ENCODE measurements at places on chromosomes 5 and 9.

DNA sequence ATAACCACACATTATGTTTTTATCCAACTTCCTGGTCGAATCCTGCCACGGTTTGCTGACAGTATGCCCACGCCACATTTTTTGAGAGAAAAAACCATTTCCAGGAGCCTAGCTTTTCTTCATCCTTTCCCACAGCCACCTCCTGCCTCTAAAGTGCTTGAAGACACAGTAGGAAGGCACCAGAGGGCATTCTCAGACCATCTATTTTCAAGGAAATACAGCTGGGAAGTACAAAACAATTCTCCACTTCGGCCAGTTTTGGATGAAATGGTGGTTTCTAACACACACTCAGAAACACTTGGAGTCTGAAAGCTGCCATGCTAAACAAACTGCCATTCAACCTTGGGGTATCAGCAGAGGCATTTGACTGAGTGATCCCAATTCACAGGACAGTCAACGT lies 86.3 kb upstream of the RPS23 start:
- DNase-seq, result peak; percentile 67

GRCh38 chr9:21744320-21744719 lies 58.1 kb upstream of the MTAP start:
- DNase-seq, result no peak

GRCh38 chr5:79973511-79973910 lies 17.6 kb downstream of the MTX3 start:
- no peak for DNase-seq

DNA sequence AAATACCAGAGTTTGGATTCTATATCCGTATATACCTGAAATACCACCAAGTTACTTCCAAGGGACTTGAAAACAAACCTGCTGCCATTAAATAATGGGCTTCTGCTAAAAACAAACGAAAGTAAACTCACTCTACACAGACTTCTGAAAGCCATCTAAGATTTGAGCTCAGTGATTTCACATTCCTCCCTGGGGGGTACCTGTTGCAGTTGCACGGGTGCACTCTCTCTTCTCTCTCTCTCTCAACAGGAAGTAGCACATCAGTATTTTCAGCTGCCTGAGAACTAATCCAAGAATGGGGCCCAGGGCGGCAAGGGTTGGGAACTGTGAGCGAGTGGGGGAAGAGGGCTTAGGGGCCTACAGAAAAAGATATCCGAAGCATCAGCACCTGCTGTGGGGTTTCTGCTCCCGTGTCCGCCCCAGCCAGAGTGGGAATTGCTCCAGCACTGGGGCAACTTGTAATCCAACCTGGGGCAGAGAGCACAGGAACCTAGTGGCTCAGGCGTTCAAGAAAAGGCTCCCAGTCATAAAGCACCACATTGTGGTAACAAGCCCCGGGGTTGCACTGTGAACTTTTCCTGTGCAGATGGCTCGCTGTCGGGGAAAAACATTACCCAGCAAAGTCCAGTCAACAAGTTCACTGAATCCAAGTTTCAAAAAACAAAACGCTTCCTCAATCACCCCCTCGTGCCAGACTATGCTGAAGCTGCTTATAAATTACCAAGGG lies 99.8 kb downstream of the EFNA5 start:
- DNase-seq, result no peak

DNA sequence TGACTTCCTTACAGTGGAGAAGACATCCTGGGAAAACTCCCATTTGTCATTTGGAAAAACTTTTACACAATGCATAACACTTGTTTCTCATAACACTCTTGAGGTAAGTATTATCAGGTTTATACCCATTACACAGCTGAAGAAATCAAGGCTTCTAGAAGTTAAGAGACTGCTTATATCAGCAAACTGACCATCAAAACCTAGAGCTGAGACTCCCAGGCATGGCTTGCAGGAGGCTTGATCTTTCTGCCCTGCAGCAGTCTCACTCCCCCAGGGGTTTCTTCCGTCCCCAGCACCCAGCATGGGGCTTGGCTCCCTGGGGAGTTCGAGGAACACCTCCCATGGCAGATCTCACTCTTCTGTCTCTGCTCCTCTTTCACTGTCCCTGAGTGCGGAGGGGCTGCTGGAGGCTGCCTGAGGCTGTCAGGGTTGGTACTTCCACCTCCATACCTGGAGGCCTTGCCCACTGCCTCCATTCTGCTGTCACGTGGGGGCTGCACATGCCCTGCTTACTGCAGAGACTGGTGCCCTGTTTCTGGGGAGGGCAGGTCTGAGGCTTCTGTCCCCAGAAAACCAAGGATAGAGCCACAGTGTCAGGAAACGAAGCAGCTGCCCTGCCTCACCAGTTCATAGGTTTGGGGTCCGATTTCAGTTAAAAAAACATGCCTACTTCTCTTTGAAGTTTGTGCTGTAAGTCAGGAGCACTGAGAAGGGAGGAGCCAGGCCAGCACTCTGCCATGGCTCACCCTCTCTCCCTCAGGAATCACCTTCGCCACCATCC lies 202.5 kb downstream of the PAX5 start:
- no peak for DNase-seq

DNA sequence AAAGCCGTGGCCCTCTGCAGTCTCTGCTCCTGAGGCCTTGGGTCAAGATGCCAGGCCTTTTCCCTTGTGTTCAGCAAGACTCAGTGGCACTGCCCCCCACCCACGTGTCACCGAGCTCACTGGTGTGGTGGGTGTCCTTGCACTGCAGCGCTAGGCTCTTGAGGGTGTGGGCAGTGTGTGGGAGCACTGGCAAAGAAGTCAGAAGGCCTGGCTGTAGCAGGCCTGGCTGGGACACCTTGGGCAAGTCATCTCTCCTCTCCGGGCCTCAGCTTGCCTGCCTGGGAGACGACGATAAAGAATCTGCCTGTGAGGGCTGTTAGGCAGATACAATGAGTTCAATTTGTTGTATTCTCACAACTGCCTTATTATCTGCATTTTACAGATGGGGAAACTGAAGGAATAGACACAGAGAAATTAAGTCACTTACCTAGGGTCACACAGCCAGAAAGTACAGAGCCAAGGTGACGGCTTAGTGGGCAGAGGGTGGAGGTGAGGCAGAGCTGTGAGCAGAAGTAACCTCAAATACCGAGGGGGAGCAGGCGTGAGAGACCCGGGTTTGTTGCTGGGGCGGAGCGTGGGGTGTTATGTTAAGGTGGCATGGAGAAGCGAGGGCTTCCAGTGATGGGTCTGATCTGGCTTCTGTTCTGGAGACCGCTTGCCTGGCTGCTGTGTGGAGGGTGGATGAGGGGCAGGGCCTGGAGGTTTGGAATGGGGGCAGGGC lies 1.4 kb downstream of the TSPAN17 start:
- no peak for DNase-seq

- DNase-seq, result no peak
Measured at GRCh38 chr5:107979291-107979690, 308.6 kb upstream of the EFNA5 start.

- no peak for DNase-seq
Measured at GRCh38 chr9:113646491-113646890, 183.0 kb downstream of the RGS3 start.

GRCh38 chr5:141778206-141778605 lies 96.2 kb upstream of the ARAP3 start:
- no peak for DNase-seq

- DNase-seq, result no peak
Measured at GRCh38 chr9:134637696-134638501, 3.7 kb upstream of the COL5A1 start.

DNA sequence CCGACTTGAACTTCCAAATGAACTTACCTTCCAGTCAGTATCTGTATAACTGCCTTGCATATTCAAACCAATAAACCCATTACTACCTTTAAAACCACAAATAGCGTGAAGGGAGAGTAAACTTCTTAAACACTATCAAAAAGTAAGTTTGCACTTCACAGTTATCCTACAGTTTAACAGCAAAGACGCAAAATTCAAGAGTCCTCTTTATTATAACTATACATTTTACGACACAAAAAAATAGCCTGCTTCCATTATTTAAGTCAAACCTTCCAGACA lies 1.8 kb downstream of the PTBP3 start:
- DNase-seq, result no peak

GRCh38 chr5:10493884-10494283 lies 52.2 kb downstream of the ROPN1L start:
- no peak for DNase-seq

DNA sequence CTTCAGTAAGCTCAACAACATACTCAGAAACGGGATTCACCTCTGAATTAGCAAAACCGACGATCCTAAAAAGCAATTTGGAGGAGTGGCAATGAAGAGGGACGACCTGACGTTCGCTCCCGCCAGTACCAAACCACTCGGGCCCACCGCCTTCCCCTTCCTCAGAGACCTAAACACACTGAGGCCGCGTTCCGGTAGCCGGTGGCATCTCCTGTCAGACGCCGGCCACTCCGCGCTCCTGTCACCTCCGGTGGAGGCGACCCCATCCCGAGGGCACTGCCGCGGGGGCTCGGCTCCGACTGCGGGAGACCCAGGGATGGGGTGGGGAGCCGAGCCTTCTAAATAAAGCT lies 617 bp downstream of the PPP6C start:
- no peak for DNase-seq

DNA sequence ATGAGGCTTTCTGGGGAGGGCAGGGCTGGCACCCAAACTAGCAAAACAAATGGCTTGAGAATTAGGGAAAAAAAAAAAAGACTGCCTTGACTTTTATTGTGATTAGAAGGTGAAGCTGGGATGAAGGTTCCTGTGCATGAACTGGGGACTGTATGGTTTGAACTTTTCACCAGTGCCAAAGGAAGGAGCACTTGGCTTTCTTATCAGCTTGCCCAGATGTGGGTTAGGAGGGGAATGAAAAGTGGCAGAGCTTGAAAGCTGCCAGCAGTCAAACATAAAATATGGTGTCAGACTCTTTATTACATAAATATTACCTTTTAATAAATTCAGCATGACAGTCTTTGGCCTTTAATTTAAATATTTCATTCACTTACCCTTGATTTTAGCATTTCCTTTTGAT lies 182.5 kb downstream of the PSAT1 start:
- DNase-seq, result no peak

DNA sequence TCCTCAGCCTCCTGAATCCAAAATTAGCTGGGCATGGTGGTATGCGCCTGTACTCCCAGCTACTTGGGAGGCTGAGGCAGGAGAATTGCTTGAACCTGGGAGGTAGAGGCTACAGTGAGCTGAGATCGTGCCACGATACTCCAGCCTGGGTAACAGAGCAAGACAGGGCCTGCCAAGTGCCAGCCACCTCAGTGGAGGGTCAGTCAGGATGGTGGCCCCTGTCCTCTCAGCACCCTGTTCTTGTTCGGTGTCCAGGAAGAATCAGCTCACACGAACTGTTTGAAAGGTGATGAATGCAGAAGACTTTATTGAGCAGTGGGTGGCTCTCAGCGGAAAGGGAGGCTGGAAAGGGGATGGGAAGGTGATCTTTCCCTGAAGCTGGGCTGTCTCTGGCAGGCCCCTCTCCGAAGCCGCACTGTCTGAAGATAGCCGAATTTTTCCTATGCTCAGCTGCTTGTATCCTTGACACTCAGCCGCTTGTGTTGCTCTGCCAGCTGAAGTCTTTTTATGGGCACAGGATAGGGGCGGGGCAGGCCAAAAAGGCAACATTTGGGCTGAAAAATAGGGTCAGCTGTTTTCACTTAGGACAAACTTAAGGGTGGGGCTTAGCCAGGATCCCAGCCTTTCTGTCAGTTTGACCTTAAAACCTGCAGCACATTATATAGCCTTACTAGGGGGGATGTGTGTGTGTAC lies 50.9 kb downstream of the UBE2R2 start:
- peak; percentile 12 for DNase-seq

GRCh38 chr5:155532621-155533311 lies 519.2 kb downstream of the KIF4B start:
- no peak for DNase-seq

GRCh38 chr5:158261674-158262367 lies 402.9 kb upstream of the CLINT1 start:
- no peak for DNase-seq

DNA sequence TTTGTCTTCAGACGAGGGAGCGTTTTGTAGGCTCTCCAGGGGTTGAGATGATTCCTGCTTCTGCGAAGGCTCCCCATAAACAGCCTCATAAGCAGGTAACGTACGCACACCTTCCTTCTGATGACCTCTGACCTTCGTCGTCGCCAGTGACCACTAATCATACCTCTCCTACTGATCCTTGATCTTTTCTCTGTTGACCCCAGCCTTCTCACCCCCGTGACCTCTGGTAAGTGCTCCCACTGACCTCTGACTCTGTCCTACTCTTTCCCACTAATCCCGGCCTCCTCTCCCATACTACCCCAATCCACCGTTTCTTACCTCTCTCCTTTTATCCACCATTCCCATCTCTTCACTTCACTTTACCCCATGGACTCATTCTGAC lies 345 bp downstream of the DNAI1 start:
- DNase-seq, result no peak

- DNase-seq, result no peak
Measured at GRCh38 chr5:56557198-56557597, 258.2 kb upstream of the MAP3K1 start.

GRCh38 chr5:179328291-179328690 lies 17.0 kb downstream of the ADAMTS2 start:
- DNase-seq, result no peak

DNA sequence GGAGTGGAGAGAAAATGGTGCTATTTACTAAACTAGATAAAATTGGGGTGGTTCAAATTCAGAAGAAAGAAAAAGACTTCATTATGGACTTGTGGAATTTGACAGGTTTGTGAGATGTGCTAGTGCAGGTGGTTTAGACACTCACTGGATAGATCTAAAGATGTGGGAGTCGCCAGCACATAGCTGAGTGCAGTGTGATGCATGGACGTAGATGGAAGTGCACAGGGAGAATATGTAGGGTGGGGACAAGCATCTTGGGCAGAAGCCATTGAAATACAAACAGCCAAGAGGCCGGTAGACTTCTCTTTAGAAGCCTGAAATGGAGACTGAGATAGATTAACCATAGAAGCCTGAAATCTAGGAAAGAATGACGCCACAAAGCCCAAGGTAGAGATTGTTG lies 10.7 kb downstream of the HAPLN1 start:
- no peak for DNase-seq

- peak; percentile 79 for DNase-seq
Measured at GRCh38 chr5:93601071-93601801, 18.2 kb downstream of the NR2F1 start.

DNA sequence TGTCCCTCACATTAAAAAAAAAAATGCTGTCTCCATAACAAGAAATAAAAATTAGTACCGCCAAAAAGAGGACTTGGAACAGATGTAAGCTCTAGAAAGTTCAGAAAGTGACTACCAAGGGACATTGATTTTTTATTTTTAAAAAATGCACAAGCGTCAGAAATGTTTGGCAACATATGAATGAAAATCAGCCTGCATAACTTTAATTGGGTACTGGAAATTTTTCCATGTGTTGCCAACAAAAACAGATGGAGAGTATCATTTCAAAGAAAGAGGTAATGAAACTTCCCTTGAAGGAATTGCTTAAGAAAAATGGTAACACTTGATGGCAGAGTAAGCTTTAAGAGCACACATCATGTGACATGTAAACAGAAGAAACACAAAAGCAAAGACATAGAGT lies 47.2 kb downstream of the OR2K2 start:
- DNase-seq, result no peak

DNA sequence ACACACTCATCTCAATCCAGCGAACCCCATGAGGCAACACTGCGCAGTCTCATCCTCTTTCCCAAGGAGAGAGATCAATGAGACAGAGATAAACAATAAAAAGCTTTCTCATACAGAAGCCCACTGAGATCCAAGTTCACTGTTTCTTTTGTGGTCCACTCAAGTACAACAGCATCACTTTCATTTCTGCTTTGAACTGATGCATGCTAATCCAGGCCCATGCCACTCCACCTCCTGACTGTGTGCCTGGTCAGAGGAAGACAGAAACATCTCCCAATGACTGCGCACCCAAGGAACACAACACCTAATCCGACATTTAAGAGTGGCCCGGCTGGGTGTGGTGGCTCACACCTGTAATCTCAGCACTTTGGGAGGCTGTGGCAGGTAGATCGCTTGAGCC lies 104.0 kb downstream of the SERINC5 start:
- peak; percentile 19 for DNase-seq

GRCh38 chr9:137303893-137304382 lies 1.9 kb upstream of the NRARP start:
- no peak for DNase-seq
